ENCODE measurements at places on chromosomes 6 and 20. TPM values are rescaled to one million over a fixed set of nuclear protein-coding genes. Genes with fewer than 3 reads are reported as not detected.

DNA sequence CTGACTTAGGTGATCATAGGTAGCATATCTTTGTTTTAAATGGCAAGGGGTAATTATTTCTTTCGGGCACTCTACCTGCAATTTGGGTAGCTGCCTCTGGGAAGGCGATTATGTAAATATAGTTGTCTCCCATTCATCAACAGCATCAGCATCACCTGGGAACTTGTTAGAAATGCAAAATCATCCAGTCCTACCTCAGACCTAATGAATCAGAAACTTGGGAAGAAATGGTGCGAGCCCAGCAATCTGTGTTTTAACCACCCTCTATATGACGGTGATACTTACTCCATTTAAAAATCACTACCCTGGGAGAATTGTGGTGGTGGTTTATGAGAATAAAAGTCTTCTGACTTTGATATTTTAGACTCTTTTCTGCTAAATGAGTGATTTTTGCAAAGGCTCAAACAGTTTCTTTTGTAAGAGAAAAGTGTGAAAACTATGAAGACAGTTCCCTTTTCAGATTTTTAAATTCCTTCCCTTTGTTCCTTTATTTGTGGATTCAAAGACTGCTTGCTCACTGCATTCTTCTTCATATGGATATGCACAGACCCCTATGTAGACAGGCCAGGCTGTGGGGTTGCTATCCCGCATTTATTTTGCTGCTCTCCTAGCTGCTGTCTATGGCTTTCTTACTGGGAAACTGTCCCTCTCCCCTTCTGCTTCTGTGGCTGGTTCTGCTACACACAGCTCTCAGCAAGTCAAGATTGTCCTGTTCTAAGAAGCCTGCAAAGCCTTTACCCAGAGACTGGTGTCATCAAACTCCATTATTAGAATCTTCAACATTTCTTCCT lies 365.3 kb downstream of the RNF144B start:
- no peak for DNase-seq

- DNase-seq, result no peak
Measured at GRCh38 chr6:42899871-42900270, 16.0 kb upstream of the PTCRA start.

- DNase-seq, result peak; percentile 64
Measured at GRCh38 chr6:134551245-134551960, 233.5 kb upstream of the SGK1 start.

- no peak for DNase-seq
Measured at GRCh38 chr6:10610289-10610688, 84.1 kb downstream of the C6orf52 start.

DNA sequence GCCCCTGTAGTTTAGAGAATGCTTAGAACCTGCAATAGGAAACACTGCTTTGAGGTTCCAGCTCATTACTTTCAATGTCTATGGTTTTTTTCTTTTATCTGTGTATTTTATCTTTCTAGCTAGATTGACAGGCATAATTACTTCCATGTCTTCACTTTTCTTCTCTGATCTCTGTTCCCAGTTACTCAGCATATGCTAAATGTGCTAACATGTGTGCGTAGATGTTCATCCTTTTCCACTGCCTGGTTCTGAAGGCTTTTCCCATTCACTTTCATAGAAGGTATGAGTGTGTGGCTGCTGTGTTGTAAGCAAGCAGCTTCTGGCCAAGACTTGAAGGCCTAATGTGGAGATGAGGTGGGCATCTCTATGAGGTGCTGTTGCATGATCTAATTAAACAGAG lies 38.9 kb downstream of the FAXC start:
- DNase-seq, result no peak

- DNase-seq, result no peak
Measured at GRCh38 chr20:32366380-32366779, 8.2 kb downstream of the ASXL1 start.

- DNase-seq, result no peak
Measured at GRCh38 chr6:387293-387741, 4.2 kb upstream of the IRF4 start.

GRCh38 chr20:58308680-58309527 lies 611 bp upstream of the RAB22A start:
- peak; percentile 54 for DNase-seq

- no peak for DNase-seq
Measured at GRCh38 chr6:53257533-53257932, 91.2 kb downstream of the ELOVL5 start.

The TAAR5 gene
- not detected for polyA plus RNA-seq

The ZFP64 gene
- polyA plus RNA-seq, result 11.9 TPM

GRCh38 chr20:58546756-58547622 lies 31.8 kb upstream of the APCDD1L start:
- DNase-seq, result no peak
